T-cell (primary cell): ENCODE measurements at places on chromosomes 7 and 10.

DNA sequence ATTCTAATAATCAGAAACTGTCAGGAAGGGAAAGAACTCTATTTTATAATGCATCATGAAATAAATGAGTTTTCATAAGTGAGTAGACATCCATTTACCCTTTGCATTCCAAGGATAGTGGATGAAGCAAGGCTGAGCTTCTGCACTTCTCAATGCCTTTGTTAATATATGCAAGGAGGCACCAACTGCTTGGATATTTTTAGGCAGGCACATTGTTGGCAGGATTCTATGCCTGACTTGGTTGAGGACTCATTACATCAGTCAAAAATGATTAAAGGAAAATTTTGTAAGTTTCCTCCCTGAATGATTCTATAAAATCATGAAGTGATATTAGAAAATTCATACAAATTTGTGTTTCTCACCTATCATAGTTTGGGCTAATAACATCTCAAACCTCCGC, 612.2 kb upstream of the POM121L12 start:
- DNase-seq: no peak

GRCh38 chr10:1217661-1218060, 161.5 kb downstream of the WDR37 start:
- no peak for DNase-seq

DNA sequence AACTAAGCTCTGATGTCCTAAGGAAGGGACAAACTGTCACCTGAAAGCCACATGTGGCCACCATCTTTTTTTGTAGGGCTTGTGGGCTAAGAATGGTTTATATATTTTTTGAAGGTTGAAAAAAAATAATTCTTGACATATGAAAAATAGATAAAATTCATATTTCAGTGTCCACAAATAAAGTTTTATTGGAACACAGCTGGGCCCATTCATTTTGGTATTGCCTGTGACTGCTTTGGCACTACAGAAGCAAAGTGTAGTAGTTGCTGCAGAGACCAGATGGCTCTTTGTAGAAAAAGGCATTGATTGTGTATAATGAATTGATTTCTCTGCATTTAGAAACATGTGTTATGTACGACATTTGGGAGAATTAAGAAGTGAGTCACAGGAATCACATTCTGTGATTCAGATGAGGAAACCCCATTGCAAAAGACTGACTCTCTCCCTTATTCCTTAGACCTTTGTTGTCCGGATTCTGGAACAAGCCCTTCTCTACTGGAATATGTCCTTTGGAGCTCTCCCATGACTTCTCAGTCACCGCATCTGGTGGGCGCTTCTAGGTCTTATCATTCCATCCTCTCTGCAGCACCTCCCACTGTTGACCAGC, 438.7 kb downstream of the LRMDA start:
- DNase-seq: no peak

- DNase-seq: no peak
Measured at GRCh38 chr7:105496521-105496920, 25.6 kb downstream of the PUS7 start.

DNA sequence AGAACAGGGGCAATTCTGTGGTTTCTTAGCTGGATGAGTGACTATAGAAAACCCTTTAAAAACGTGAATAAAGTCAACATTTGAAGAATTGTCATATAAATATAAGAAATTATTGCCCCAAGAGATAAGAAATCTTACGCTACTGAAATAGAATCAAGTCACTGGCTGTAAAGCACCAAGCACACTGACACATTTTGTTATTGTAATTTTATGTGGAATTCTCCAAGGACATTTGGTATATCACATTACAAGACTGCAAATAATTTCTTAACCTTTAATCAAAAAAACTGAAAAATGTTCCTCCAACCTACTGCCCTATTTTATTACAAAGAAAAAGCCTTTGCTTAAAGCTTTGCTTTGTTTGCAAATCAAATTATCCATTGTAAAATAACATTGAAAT, 383.3 kb downstream of the IPMK start:
- DNase-seq: no peak

GRCh38 chr7:100675581-100676350, 2.2 kb downstream of the GNB2 start:
- DNase-seq: peak; percentile 90

DNA sequence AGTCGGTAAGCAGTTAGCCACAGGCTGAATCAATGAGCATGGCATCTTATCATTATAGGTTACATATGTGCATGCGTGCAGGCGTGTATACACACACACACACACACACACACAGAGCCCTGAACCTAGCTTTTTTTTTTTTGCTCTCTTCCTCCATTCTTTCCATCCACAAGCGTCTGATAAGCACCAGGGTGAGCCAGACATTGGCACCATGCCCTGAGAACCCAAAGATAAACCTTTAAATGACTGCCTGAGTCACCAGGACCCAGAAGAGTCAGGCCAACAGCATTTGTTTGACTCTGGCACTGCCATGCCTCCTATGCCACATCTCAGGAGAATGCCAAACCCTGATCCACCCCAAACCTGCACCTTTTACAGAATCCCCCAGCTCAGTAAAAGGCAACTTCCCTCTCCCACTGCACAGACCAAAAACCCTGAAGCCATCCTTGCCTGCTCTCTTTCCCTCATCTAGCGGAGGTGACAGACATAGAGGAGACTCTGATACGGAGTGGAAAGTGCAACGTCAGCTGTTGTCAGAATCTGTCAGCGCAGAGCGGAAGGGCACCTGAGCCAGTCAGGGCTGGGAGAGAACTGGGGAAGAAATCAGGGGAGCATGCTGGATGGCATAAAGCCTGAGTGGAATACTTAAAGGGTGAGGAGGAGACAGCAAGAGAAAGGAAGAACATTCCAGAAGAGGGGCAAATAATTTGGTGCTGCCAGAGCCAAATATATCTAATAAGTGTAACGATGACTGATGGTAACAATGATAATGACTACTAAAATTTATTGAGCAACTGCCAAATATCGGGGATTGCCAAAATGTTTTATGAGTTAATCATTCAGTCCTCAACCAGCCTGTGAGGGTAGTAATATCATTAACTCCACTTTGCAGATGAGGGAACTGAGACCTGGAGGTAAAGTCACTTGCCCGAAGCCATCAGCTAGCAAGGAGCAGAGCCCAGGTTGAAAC, 3.2 kb downstream of the PARP12 start:
- no peak for DNase-seq

DNA sequence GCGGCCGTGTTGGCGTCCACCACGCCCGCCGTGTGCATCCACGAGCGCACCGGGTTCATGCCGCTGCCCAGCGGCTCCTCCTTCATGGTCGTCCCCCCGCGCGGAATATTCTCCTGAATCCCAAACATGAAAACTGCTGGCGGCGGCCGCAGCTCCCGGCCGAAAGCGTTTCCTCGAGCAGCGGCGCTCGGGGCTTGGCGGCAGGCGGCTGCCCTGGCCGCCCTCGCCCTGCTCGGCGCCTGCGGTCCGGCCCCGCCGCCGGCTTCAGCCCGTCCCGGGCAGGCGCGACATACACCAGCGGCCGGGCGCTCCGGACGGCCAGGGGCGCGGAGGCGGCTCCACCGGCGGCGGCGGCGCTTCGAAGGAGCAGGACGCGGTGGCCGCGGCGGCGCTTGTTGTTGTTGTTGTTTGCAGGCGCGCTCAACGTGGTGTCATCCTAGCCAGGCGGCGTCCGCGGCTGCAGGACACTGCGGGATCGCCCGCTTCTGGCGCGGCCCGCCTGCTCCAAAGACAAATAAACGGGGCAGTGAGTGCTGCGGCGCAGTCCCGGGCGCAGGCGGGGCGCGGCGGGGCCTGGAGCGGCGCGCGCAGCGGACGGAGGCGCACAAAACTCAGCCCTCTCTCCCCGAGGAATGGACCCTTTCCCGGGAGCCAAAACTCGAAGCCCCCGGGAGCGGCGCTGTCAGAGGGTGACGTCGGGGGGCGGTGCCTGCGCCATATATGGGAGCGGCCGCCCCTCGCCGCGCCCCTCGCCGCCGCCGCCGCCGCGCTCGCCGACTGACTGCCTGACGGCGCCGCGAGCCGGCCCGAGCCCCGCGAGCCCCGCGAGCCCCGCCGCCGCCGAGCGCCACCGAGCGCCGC, at the start of gene EBF3:
EBF3 (minus strand) TSS at position 634 of the 861 bp plus-strand sequence; CDS start at position 128, 506 bp downstream.
- peak; percentile 19 for DNase-seq

GRCh38 chr7:91946549-91946948, 5.9 kb downstream of the AKAP9 start:
- DNase-seq: no peak

DNA sequence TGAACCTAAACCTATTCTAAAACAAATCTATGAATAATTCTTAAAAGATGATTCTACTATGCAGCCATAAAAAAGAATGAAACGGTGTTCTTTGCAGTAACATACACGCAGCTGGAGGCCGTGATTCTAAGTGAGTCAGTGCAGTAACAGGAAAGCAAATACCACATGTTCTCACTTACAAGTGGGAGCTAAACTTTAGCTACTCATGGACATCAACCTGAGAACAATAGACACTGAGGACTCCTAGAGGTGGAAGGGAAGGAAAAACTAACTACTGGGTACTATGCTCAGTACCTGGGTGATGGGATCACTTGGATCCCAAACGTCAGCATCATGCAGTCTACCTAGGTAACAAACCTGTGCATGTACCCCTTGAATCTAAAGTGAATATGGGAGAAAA, 575.0 kb upstream of the MGMT start:
- no peak for DNase-seq

- DNase-seq: no peak
Measured at GRCh38 chr7:1845536-1846311, 175.6 kb downstream of the ELFN1 start.

DNA sequence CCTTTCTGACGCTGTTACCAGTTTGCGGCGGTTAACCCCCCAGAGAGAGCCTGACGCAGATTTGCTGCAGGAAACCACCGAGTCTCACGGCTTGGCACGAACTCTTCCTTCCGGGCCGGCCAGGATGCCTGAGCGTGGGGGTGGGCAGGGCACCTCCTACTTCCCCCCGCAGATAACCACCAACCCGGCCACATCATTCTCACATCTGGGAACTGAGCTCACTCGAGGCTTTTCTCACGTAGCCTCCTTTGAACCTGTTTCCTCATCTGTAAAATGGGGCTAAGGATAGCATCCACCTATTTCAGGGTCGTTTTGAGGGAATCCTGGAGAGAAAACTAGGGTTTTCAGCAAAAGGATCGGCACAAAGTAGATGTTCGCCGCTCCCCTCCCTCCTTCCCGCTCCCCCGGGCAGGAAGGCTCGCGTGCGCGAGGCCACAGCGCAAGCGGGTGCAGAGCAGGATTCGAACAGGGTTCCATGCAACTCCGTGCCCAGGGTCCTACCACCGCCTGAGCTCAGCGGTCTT, 23.6 kb downstream of the DDIT4 start:
- peak; percentile 95 for DNase-seq

GRCh38 chr10:31803606-31804351, 124.9 kb downstream of the ARHGAP12 start:
- DNase-seq: no peak

- DNase-seq: no peak
Measured at GRCh38 chr7:66529883-66530610, 98.6 kb upstream of the KCTD7 start.

GRCh38 chr7:43767311-43767710, 8.8 kb downstream of the BLVRA start:
- no peak for DNase-seq

- DNase-seq: no peak
Measured at GRCh38 chr7:111517549-111517951, 44.7 kb downstream of the IMMP2L start.

GRCh38 chr7:27930910-27931476, 191.0 kb downstream of the TAX1BP1 start:
- no peak for DNase-seq

GRCh38 chr7:127893547-127893946, 137.7 kb downstream of the LRRC4 start:
- no peak for DNase-seq

GRCh38 chr10:44946205-44946604, 13.4 kb upstream of the RASSF4 start:
- no peak for DNase-seq

- no peak for DNase-seq
Measured at GRCh38 chr7:79287981-79288380, 165.5 kb downstream of the MAGI2 start.

DNA sequence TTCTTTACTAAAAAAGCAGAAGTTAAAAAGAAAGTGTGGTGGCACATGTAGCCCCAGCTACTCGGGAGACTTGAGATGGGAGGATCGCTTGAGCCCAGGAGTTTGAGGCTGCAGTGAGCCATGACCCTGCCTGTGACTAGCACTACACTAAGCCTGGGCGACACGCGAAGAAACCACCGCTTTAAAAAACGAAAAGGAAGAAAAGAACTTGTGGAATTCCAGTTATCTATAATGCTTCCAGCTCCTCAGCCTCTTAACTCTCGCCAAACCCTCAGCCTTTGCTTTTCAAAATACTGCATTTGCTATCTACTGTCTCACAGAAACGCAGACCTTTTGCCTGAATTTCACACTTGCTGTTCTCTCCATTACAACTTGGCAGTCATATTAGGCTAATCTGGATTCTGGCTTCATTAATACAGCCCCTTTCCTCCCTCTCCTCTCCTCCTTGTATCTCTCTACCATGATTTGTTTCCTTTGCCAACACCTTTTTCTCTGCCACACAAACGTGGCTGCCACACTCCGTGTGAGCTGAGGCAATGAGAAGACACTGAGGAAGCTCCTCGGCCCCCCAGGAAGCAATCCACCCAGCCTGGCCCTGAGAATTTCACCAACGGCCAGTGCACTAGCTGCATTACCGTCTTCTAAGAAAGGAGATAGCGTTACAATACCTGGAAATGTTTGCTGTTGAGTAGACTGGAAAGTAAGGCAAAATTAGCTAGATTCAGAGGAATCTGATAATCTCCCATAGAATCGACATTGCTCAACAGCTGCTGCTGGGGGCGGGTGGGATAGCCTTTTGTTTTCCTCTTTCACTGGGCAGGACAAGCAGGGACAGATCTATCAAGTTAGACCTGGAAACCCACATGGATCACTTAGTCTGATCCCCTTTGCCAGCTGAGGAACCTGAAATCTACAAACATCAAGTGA, 37.2 kb downstream of the CALML5 start:
- no peak for DNase-seq

GRCh38 chr10:84296091-84296981, 32.1 kb upstream of the CCSER2 start:
- DNase-seq: no peak

DNA sequence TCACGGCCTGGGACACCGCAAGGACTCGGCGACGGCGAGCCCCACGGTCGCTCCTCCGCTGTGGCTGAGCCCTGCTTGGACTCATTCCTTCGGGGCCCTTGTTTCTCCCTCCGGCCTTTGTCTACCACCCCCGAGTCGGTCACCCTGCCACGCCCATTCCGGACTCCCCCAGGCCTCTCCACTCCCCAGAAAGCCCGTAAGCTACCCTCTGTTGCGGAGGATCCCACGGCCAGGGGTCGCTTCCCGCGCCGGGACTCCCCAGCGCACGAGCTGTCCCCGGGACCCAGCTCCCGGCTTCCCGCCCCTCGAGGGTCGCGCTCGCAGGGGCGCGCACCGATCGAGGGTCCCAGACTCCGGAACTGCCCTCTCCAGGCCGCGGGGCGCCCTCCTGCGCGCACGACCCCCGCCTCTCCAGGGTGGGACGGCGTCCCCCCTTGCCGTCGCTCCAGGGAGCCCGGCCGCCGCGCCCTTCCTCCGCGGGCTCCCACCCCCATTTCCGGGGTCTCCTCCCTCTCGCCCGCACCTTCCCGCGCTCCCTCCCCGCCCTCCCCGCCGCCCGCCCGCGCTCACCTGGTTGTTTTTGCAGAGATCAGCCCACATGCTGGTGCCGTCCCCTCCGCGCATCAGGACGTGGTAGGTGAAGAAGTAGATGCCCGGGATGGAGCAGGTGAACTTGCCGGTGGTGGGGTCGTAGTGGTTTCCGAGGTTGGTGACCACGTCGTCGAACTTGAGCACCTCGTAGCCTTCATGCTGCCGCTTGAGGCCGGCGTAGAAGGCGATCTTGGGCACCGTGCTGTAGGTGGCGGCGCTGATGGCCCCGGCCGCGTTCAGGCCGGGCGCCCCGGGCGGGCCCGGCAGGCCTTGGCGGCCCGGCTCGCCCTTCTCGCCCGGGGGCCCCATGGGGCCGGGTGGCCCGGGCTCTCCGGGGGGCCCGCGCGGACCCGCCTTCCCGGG, 1.5 kb downstream of the C1QL3 start:
- DNase-seq: no peak
